ENCODE measurements at places on chromosomes 1 and 21. TPM values are rescaled to one million over a fixed set of nuclear protein-coding genes. Genes with fewer than 3 reads are reported as not detected.
A peak's percentile ranks its signal among the peaks of the same experiment; 100 is the strongest.

DNA sequence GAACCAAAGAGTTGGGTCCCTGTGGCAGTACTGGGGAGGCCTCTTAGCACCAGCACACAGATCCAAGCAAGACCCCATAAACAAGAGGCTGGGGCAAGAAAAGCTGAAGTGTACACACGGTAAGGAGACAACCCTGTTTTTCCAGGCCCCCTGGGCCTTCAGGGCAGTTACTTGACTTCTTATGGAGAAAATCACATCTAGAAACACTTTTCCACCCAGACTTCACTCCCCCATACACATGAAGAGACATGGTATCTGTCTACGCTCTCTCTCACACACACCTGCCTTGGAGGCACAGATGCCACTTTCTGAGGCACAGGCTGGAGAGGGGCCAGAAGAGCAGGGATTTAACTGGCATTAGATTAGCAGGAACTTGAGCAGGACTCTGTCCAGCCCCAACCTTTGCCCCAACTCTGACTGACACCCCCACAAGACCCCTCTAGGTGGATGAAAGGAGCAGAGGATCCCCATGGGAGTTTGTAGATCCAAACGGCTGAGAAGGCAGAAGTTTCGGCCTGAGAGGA is 2.2 kb downstream of the CERS2 start:
- no peaks in the 10 kb centered on the region for H3K27me3 ChIP-seq
- peaks cover 15% of the 10 kb centered on the region for H3K36me3 ChIP-seq
- peaks cover 35% of the 10 kb centered on the region for H3K4me1 ChIP-seq
- peak overlapping the region; percentile 86 for H3K27ac ChIP-seq
- DNase-seq = no peak
- peak overlapping the region; percentile 64 for H3K4me3 ChIP-seq

DNA sequence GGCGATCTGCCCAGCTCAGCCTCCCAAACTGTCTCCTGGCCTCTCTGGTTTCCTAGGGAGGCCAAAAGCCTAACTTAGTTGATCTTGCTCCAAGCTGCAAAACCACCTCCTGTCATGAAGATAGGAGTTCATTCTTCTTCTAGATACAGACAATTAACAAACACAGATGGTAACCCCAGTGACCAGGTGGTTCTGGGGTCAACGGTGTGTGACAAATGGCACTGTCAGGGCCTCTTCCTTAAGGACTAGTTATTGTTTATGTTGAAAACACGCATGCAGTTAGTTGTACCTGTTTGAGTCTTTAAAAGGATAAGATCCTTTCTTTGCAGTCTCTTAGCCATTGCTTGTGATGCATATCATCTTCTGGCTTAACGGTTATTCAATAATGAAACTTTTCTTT is 4.6 kb upstream of the UMODL1 start:
- no peaks in the 10 kb centered on the region for H3K4me1 ChIP-seq
- H3K4me3 ChIP-seq = no peak overlapping the region
- H3K36me3 ChIP-seq = no peaks in the 10 kb centered on the region
- H3K27me3 ChIP-seq = peaks cover 17% of the 10 kb centered on the region

DNA sequence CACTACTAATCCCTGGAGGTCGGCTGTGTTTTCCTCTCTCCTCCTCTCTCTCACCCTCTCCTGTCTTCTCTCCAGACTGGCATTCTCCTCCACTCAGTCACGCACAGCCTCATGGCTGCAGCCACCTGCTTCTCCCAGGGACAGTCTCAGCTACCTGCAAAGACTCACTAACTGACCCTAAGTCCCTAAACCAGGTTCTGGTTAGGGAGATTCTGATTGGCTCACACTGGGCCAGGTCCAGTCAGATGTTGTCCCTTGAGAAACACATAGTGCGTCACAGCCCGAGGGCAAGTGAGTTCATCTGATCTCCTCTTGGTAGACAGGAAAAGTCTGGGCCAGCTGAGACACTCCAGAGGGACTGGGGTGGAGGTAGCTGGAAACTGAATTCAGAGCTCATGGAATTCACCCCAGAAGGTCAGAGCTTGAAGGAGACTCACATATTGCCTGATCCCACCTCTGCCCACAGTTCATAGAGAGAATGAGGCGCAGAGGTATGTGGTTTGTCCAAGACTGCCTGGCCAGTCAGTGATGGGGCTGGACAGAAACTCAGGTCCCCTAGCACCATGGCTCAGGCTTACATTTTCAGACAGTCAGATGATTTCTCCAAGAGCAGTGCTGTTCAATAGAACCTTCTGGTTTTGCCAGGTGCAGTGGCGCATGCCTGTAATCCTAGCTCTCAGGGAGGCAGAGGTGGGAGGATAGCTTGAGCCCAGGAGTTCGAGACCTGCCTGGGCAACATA is 40.4 kb upstream of the RPL11 start:
- H3K4me3 ChIP-seq = no peak overlapping the region
- peaks cover 33% of the 10 kb centered on the region for H3K27me3 ChIP-seq
- H3K4me1 ChIP-seq = no peaks in the 10 kb centered on the region
- DNase-seq = peak; percentile 28

The CLEC20A gene
- not detected for total RNA-seq

DNA sequence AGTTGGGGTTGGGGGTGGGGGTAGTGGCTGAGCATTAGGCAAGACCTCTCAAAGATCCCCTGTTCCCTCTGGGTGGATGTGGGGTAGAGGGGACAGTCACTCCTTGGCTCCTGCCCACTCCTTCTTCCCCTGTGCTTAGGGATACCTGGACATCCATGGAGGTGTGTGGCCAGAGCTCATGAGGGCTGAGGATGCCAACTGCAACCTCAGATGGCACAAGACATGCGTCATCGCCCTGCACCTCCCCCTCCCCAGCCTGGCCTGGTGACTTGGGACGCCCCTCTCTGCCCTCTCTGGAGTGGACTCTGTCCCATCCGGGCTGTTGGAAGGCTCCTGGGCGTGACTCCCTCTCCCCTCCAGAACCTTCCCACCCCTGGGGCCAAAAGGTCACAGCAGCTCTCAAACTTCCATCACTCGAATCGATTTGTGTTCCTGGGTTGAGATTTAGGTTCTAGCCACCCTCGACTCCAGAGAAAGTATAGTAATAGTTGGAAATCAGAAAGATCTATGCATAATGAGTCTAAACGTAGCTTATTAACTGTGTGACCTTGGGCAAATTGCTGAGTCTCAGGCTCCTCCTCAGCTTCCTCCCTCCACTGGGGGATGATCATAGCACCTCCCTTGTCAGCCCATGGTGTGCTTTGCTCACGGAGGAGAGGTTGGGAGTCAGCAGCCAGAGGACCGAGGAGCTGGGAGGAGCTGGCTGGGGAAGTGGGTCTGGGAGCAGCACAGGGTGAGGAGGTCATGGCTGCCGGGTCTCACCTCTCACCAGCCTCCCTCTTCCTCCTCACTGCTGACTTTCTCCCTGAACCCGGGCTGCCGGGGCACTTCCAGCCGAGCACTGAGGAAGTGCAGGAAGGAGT is 2.2 kb upstream of the PTPN7 start:
- no peaks in the 10 kb centered on the region for H3K4me1 ChIP-seq
- H3K27me3 ChIP-seq = peaks cover 35% of the 10 kb centered on the region
- DNase-seq = no peak
- no peak overlapping the region for H3K4me3 ChIP-seq
- H3K36me3 ChIP-seq = no peaks in the 10 kb centered on the region

The RXRG gene
- not detected for total RNA-seq

The RUSC1 gene
- total RNA-seq = 4.2 TPM

The MYCBP gene
- total RNA-seq = 9.9 TPM

DNA sequence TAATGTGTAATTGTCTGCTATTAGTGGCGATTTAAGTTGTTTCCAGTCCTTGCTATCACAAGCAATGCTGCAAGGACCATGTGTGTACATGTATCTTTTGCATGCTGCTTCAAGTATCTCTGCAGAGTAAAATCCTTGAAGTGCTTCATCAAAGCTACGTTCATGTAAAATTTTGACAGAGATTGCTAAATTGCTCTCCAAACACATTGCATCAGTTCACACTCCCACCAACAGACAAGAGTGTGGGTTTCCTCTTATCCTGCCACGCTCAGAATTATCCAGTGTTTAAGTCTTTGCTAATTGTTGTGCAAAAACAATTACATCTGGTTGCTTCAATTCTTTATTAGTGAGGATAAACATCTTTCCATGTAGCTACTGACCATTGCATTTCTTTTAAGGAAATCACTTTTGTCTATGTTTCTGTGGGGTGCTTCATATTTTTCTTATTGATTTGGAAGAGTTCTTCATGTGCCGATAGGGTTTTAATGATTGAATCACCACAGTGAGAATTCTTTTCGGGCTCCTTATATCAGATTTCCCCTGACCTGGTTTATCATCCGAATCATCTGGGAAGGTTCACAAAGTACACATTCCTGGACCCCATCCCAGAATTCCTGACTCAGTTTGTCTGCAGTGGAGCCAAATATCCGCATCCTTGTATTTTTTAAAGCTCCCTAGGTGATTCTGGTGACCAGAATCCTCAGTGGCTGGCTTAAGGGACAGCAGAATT is 56.3 kb upstream of the GALNT2 start:
- no peaks in the 10 kb centered on the region for H3K36me3 ChIP-seq
- no peaks in the 10 kb centered on the region for H3K4me1 ChIP-seq

The SLC44A3 gene
- 0.54 TPM for total RNA-seq

The PLA2G5 gene
- not detected for total RNA-seq

DNA sequence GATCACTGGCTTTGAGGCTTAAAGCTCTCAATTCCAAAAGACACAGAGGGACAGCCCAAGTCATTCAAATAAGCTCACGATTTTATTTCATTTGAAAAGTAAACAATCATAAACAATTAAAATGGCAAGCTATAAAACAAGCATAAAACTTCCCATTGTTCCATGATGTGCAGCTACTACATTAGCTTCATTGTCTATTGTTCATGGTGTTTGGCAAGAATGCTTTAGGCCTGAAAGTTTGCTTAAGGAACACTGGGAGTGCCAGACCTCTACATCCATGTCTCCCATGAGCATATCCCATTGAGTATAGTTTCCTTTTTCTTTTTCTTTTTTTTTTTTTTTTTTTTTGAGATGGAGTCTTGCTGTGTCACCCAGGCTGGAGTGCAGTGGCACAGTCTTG is 286.1 kb upstream of the ESRRG start:
- no peak overlapping the region for H3K27ac ChIP-seq
- no peak overlapping the region for H3K4me3 ChIP-seq
- no peaks in the 10 kb centered on the region for H3K27me3 ChIP-seq
- no peaks in the 10 kb centered on the region for H3K4me1 ChIP-seq
- no peak for DNase-seq

DNA sequence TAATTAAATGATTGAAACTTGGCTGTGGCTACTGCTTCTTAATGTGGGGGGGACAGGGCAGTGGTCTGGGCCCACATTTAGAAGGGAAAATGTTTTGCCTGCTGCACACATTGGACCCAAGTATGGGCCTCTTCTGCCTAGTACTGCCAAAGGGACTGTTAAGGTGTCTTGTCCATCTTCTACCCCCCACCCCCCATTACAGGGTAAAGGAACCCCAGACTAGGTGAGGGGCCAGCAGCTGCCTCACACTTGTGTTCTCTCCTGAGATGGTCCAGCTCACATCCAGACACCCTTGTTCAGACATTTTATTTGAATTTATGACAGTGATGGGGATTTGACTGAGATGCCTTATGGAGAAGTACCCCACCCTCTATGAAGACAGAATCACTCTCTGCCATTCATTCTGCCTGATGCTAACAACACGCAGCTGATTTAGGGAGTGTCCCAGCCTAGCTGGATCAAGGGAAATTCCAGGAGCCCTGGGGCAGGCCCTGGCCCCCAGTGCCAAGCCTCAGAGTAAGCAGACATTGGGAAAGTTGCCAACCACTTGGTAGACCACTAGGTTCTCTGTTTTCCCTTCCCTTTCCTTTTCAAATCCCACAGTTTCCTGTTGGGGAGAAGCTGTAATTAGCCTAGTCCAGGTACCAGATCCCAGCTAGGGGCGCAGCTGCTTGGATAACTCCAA is 42.1 kb downstream of the YARS1 start:
- no peak overlapping the region for H3K4me3 ChIP-seq
- H3K27ac ChIP-seq = no peak overlapping the region
- H3K27me3 ChIP-seq = no peaks in the 10 kb centered on the region
- H3K4me1 ChIP-seq = peaks cover 4% of the 10 kb centered on the region

- no peaks in the 10 kb centered on the region for H3K36me3 ChIP-seq
- no peak overlapping the region for H3K4me3 ChIP-seq
- no peaks in the 10 kb centered on the region for H3K27me3 ChIP-seq
- no peak overlapping the region for H3K27ac ChIP-seq
- no peaks in the 10 kb centered on the region for H3K4me1 ChIP-seq
- DNase-seq = no peak
These were observed 2.9 kb downstream of the CD1E start for GRCh38 chr1:158356616-158357015.

The PDE9A gene
- 0.90 TPM for total RNA-seq
